ENCODE measurements at places on chromosomes 7 and 10. TPM values are rescaled to one million over a fixed set of nuclear protein-coding genes. Genes with fewer than 3 reads are reported as not detected.

Gene CHCHD2
- 202 TPM for total RNA-seq

DNA sequence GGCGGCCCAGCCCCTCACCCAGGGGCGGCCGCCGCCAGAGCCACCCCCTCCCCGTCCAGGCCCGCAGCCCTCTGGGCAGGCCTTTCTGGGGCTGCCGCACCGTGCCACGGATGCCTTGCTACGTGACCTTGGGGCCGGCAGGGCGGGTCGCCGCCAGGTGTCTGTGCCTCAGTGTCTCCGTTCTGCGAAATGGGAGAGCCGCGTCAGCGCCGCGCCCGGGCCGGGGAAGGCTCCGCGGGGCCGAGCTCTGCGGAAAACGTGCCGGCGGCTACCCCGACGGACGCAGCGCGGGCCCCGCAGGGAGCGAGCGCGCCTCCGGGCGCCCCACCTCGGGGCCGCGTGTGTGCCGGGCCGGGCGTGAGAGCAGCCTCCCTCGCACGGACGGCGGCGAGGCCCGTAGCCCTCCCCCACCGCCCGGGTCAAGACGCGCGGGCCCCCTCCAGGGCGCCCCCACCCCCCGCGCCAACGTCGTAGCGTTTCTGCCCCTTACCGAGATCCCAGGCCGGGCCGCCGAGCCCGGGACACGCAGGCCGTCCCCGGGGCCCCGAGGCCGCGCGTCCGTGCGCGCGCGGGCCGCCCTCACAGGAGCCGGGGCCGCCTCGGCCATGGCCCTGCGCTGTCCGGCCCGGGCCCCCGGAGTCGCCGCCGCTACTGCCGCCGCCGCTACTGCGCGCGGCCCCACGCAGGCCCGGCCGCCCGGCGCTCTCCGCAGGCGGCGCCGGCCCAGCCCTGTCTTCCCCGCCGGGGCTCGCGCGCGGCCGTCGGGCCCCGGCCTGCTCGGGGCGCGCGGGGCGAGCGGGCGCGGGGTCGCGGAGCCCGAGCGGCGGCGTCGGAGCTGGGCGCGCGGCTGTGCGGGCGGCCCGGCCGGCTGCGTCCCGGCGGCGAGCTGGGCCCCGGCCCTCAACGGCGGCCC lies 1.1 kb downstream of the ZNF777 start:
- DNase-seq, result peak; percentile 95
- H3K4me1 ChIP-seq, result peaks cover 19% of the 10 kb centered on the region
- H3K4me3 ChIP-seq, result peak overlapping the region; percentile 81
- H3K36me3 ChIP-seq, result peaks cover 9% of the 10 kb centered on the region
- no peak overlapping the region for H3K27ac ChIP-seq

Gene ADRA2A
- total RNA-seq, result 0.29 TPM

DNA sequence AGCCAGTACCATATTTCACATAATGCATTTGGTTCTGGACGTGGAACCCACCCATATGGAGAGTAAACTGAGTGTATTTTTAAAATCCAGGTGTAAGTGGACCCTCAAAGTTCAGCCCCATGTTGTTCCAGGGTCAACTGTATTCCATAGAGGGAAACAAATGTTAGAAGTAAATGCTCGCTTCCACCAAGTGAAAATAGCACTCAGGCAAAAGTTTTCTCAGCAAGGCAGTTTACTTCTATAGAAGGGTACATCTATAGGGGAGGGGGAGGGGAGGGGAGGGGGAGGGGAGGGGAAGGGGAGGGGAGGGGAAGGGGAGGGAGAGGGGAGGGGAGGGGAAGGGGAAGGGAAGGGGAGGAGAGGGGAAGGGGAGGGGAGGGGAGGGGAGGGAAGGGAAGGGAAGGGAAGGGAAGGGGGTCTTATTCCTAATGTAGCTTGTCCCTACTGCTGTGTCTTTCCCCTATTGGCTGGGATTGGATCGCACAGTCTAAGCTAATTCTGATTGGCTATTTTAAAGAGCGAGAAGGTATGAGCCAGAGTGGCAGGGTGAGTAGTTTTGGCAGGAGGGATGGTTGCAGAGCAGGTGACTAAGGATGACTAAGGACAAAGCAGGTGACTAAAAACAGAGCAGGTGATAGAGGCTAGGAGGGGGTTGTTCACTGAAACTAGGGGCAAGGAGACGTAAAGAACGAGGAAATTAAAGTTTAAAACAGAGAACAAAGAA lies 29.1 kb downstream of the GARIN1A start:
- H3K27me3 ChIP-seq, result peaks cover 32% of the 10 kb centered on the region
- H3K4me1 ChIP-seq, result no peaks in the 10 kb centered on the region
- no peaks in the 10 kb centered on the region for H3K36me3 ChIP-seq
- no peak overlapping the region for H3K27ac ChIP-seq
- no peak for DNase-seq
- no peak overlapping the region for H3K4me3 ChIP-seq

DNA sequence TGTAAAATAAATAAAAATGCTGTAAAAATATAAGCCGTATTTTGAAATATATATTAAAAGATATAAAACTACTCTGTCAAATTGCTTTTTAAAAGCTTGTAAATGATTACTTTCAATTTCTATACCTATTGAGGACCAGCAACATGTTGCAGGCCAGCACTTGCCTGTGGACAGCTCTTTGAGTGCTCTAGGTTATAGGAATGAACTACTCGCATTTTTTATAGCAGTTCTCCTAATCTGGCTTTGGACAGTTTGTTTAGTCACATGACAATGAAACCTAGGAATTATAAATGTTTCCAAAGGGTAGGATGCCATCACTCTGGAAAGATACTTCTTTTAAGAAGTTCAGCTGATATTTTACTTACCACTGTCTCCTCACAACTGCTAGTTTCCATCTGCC lies 117.7 kb upstream of the PTPRZ1 start:
- peaks cover 2% of the 10 kb centered on the region for H3K27me3 ChIP-seq
- no peaks in the 10 kb centered on the region for H3K36me3 ChIP-seq
- H3K27ac ChIP-seq, result no peak overlapping the region
- no peaks in the 10 kb centered on the region for H3K4me1 ChIP-seq
- no peak for DNase-seq
- H3K4me3 ChIP-seq, result no peak overlapping the region

Gene BICC1
- 254 TPM for total RNA-seq

Gene CAMK2B
- total RNA-seq, result not detected

GRCh38 chr10:1523221-1523620 lies 214.1 kb downstream of the ADARB2 start:
- no peak overlapping the region for H3K27ac ChIP-seq
- H3K4me1 ChIP-seq, result no peaks in the 10 kb centered on the region
- no peak for DNase-seq

DNA sequence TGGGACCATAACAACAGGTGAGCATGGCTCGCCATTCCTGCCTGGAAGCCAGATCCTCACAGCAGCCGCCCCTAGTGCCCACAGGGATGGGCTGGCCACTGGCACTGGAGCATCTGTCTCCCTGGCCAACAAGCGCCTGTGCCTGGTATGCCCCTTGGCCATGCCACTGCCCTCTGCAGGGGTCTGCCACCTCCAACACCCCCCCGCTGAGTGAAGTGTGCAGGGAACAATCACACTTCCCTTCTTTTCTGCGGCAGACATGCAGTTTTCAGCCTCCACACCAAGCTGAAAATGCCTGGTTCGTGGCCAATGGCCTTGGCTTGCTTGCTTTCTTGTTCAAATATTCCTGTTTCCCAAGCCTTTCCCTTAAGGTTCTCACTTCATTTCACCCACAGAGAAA lies 50.7 kb downstream of the HSPA12A start:
- H3K27ac ChIP-seq, result no peak overlapping the region
- peaks cover 8% of the 10 kb centered on the region for H3K36me3 ChIP-seq
- H3K4me3 ChIP-seq, result no peak overlapping the region
- no peak for DNase-seq

DNA sequence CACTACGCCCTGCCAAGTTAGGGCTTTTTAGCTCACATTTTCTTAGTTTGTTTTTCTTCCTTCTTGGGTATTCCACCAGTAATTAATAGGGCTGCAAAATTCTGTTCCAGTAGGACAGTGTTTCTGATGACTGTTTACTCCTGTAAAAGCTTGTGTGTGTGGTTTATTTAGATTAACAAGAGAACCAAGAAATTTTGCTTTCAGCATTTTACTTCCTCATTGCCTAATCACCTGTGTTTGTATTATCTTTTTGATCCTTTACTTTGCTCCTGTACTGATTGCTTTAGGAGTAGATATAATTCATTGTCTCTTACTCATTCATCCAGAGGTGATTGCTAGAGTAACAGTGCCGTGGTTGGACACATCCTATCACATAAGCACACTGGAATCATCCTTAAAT lies 27.7 kb downstream of the TDRD1 start:
- H3K36me3 ChIP-seq, result no peaks in the 10 kb centered on the region
- no peak overlapping the region for H3K27ac ChIP-seq
- H3K4me3 ChIP-seq, result no peak overlapping the region
- no peak for DNase-seq
- H3K4me1 ChIP-seq, result no peaks in the 10 kb centered on the region
- H3K27me3 ChIP-seq, result peaks cover 3% of the 10 kb centered on the region

DNA sequence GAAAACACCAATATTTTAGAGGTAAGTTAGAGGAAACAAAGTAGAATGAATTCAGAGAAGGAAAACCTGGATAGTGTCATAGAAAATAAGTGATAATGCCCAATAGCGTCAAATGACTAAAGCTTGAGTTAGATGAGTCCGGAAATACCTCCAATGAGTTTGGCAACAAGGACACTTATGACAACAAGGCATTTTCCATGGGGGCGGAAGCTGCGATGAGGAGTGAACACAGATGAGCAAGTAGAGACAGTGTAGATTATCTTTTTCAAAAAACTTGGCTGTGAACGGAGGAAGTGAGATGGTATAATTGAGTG lies 383 bp upstream of the R3HCC1L start:
- peaks cover under 1% of the 10 kb centered on the region for H3K27me3 ChIP-seq
- H3K27ac ChIP-seq, result peak overlapping the region; percentile 94
- peak overlapping the region; percentile 92 for H3K4me3 ChIP-seq

GRCh38 chr7:32591938-32592337 lies 96.6 kb downstream of the AVL9 start:
- no peak overlapping the region for H3K4me3 ChIP-seq
- no peaks in the 10 kb centered on the region for H3K36me3 ChIP-seq
- no peaks in the 10 kb centered on the region for H3K27me3 ChIP-seq
- H3K27ac ChIP-seq, result no peak overlapping the region

DNA sequence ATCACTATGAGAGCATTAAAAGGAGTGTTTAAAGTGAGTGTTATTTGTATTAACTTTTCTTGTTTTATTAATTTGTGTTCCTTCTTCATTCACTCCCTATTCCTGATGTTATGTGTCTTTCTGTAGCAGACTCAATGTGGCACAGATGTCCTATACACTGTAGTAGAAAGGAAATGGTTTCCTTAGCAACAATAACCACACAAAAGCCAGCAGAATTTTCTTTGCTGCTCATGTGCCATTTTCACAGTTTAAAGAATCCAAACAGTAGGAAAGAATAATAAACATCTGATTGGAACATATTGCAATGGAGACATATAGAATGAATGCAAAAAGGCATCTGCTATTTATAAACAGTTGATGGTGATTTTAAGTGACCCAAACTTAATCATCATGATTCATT lies 763.6 kb downstream of the PHTF2 start:
- DNase-seq, result no peak
- H3K4me1 ChIP-seq, result no peaks in the 10 kb centered on the region
- H3K27ac ChIP-seq, result no peak overlapping the region
- no peaks in the 10 kb centered on the region for H3K27me3 ChIP-seq

DNA sequence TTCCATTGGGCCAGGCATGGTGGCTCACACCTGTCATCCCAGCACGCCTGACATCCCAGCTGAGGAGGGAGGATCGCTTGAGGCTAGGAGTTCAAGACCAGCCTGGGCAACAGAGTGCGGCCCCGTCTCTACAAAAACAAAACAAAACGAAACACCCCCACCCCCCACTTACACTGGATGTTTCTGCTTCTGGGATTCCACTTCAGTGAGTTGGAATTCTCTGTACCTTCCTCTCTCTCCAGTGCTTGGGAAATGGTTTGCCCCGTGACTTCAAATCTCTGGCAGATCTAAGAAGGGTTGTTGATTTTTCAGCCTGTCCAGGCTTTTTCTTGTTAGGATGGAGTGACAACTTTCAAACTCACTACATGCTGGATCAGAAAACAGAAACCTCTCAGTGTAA lies 106.9 kb downstream of the ANLN start:
- H3K27me3 ChIP-seq, result no peaks in the 10 kb centered on the region
- no peaks in the 10 kb centered on the region for H3K4me1 ChIP-seq
- no peak overlapping the region for H3K27ac ChIP-seq
- DNase-seq, result no peak
- H3K4me3 ChIP-seq, result no peak overlapping the region
- H3K36me3 ChIP-seq, result no peaks in the 10 kb centered on the region

Gene CFAP43
- 0.36 TPM for total RNA-seq

Gene NFE2L3
- total RNA-seq, result 0.59 TPM

GRCh38 chr10:119209736-119210355 lies 2.5 kb downstream of the GRK5 start:
- peak overlapping the region; percentile 84 for H3K4me3 ChIP-seq
- no peaks in the 10 kb centered on the region for H3K36me3 ChIP-seq
- DNase-seq, result no peak
- H3K27me3 ChIP-seq, result no peaks in the 10 kb centered on the region
- peak overlapping the region; percentile 52 for H3K27ac ChIP-seq
- peaks cover 40% of the 10 kb centered on the region for H3K4me1 ChIP-seq

Gene HIPK2
- 13.3 TPM for total RNA-seq
